Mucosa of descending colon (tissue), 3 donors: ENCODE measurements at places on chromosomes 3 and 15. TPM values are rescaled to one million over a fixed set of nuclear protein-coding genes. Genes with fewer than 3 reads are reported as not detected.

DNA sequence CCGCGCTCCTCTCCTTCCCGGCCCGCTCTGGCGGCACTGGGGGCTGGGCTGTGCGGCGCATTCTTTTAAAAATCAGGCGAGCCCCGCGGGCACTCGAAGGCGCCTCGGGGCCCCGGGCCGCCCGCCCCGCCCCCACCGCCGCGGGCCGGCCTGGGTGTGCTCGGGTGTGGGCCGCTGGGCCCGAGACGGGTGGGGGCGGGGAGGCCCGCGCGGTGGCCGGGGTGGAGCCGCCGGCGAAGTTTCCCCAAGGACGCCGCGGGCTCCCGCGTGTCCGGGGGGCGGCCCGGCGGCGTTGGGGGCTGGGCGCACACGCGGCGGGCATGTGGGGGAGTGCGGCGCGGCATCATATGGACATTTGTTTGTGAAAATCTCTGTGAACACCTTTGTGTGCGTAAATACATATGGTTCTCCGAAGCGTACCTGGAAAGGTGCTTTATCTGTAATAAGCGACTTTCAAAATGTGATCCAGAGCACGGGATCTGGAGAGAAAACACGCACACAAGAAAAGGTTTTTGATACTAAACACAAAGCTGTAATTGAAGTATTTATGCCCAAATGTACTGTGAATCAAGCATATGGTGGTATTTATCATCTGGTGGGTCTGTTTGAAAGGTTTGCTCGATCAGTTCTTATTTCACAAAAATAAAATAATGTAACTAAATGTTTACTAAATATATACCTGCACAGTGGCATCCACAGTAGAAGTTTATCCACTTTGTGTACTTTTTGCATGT is 612 bp upstream of the TBL1XR1 start:
- DNase-seq = peak; percentile 78

The VEPH1 gene
- total RNA-seq = 4.8 TPM

The IGSF10 gene
- total RNA-seq = 1.3 TPM

GRCh38 chr15:65192016-65192415 is 6.9 kb upstream of the CLPX start:
- no peak for DNase-seq

The HCN4 gene
- 0.14 TPM for total RNA-seq

GRCh38 chr3:117346901-117347300 is 637.3 kb downstream of the TUSC7 start:
- DNase-seq = no peak

DNA sequence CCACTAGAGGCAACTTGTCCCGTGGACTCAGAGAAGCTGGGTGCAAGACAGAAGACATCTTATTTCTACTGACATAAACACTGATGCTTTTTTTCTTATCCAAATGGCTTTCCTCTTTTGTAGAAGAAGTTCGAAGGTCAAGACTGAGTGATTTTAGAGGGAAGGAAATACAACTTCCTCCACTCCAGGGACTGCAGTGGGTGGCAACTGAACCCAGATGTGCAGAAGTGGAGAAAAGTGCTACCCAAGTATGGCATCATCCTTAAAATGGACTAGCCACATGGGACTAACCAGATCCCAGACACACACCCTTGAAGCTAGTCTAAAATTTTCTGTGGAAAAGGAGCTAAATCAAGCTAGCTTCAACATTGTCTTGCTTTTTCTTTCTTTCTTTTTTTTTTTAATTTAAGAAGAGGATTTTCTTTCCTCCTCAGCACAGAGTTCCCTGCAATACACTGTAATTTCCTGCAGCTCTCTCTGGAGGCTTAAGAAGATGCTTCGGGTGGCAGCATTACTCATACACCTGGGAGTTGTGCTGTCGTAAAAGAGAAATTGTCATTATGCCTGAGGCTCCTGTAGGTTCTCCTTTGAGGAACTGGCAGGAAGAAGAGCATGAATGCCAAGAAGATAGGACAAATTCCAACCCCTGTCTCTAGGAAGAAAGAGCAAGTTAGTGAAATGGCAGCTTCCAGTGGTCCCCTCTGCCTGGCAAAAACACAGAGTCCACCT is 3.8 kb upstream of the FRMD4B start:
- no peak for DNase-seq

DNA sequence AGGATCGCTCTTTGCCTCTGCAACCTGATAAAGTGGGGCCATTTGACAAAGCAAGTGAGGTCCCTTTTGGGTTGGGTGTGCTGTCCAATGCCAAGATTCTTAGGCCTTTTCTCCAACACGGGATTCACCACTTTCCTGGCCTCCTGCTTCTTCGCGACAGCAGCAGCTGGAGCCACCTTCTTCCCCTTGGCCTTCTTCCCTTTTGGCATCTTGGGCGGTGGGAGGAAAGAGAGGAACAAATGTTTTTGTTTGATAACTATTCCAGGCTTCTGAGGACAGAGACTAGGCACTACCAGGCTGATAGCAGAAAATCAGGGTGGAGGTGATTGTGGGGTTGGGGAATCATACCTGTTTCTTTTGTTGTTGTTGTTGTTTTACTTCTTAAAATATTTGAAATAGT is 30.0 kb upstream of the FAM81A start:
- no peak for DNase-seq

The SOX2 gene
- total RNA-seq = not detected

The KLF15 gene
- 21.9 TPM for total RNA-seq

- no peak for DNase-seq
Measured at GRCh38 chr3:150721285-150722130, 17.8 kb upstream of the ERICH6 start.

The ACTR8 gene
- total RNA-seq = 29.1 TPM

DNA sequence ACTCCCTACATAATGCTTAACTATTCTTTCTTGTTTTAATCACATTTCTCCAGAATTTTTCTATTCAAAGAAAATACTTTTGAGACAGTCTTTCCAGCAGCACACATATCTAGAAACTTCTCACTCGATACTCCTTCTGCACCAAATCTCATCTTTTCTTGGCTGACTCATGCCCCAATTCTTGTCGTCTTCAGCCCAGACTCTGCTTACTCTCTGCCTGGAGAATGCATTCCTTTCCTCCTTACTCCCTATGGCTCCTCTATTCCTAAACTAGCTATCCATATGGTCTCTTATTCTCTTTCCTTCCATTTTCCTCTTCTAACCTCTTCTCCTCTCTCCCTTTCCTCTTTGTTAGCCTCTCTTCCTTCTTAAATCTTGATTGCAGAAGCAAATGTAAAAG is 158.7 kb downstream of the GBE1 start:
- DNase-seq = no peak

DNA sequence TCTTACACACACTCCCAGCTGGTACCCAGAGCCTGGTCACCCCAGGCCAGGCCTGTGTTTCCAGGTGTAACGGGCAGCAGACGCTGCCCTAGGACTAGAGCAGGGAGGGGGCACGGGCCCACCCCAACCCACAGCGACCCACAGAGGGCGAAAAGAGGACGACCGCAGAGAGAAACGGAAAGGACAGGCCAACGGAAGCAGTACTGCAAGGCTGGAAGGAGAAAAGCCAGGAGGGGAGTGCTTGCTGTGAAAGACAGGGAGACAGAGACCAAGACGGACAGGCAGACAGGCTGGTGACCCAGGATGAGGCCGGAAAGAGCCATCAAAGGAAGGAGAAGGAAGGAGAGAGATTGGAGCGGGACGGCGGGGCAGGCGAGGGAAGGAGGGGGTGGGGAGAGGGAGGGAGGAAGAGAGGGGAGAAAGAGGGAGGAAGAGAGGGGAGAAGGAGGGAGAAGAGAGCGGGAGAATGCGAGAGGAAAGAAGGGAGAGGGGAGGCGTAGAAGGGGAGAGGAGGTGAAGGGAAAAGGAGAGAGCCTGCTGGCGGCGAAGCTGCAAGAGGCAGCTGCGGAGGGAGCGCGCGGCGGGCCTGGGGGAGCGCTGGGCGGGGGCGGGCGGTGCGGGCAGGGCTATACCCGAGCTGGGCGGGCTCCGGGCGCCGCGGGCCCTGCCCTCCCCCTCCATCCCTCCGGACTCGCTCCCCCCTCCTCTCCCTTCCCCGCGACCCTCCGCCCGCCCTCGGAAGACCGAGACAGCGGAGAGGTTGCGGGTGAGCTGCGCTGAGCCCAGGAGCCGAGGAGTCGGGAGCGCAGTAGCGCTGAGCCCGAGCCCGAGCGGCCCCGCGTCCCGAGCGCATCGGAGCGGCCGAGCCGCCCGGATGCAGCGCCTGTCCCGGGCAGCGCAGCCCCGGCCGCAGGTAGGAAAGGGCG is at the start of gene SLC6A1:
SLC6A1 (plus strand) TSS at position 732 of the 926 bp plus-strand sequence. CDS start 24,464 bp downstream, outside the sequence.
- DNase-seq = no peak

The LMAN1L gene
- total RNA-seq = 0.32 TPM

- DNase-seq = no peak
Measured at GRCh38 chr3:152185891-152186630, 82.7 kb upstream of the MBNL1 start.
